ENCODE measurements at places on chromosomes 3 and 15.

GRCh38 chr3:115401851-115402501 lies 221.3 kb upstream of the GAP43 start:
- no peak for DNase-seq

GRCh38 chr15:88428805-88429605 lies 38.2 kb downstream of the MRPL46 start:
- no peak for DNase-seq

DNA sequence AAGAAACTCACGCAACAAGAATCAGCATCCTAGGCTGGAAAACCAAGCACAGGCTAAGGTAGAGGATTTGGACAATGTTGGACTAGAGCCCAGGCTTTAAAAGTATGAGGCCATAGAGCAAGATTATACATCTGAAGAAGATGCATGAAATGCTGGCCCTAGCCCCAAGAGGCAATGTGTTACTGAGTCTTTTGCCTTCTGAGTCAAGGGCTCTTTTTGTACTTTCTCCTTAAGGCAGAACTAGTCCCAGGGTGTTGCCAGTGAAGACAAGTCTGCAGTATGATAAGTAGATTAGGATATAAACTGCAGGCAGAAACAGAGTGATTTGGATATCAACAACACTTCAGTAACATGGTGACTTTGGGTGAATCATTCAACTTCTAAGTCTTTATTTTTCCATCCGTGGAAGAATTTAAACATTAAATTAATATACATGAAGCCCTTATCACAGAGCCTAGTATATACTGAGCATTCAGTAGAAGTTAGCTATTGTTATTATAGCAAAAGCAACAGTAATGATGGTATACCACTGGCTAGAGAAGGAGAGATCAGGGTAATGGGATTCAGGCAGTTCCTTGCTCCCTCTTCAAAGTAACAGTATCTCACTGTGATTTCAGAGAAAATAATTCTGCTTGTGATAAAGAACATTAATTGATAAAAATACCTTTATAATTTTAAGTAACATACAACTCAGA lies 99.9 kb upstream of the MLF1 start:
- no peak for DNase-seq

GRCh38 chr15:63354821-63355650 lies 26.6 kb downstream of the CA12 start:
- DNase-seq: no peak

DNA sequence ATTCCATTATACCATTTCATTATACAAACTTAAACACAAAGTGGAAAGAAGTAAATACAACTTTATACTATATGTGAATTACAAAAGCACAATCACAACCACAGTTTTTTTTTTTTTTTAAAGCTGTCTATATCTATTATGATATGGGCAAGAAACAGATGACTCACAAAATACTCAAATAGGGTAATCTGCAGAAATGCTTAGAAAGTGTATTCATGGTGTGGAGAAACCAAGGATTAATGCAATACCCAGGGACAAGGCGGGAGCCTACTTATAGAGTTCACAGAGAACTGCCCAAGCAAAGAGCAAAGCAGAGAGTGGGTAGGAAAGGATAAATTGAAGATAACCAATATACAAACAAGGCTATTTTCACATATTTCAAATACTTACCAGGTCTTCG lies 332.0 kb downstream of the FHIT start:
- DNase-seq: no peak

DNA sequence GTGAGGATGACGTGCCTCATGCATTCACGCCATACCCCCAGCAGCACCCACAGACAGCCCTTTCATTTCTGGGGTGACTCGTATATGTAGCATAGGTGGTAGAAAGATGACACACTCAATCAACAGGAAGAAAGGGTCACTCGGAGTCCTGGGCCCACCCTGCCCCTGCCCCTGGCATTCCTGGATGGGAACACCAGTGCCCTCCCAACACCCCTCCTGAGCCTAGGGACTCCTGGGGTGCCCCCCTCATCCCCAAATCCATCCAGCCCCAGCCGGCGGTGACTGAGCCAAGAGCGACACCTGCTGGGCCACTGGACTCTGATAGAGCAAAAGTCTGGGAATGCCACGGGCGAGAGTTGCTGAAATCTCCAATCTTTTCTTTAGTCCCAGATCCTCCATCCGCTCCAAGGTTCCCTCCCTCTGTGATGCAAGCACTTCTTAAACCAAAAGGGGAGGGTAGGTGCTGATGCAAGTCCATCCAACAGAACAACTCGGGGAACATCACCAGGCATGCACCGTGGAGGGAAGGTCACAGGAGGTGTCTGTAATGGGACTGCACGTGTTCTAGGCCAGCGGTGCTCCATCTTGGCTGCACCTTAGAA lies 31.1 kb downstream of the ACAN start:
- DNase-seq: peak; percentile 10

DNA sequence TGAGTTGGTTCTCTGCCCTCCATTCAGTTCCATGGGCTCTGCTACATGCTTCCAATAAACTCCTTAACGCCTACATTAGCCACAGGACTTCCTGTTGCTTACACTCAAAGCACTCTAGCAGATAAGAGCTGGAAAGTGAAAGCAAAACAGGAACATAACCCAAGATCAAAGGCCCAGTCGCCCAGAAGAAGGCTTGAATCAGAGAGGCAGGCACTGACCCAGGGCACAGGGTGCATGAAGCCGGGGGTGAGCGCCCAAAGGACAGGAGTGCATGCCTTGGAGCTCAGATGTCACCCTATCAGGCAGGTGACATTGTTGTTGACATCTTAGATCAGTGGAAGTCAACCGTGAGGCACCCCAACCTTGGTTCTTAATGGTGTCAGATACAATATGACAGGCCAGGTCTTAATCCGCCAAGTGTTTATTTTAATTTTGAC lies 235.1 kb downstream of the UACA start:
- peak; percentile 80 for DNase-seq

- no peak for DNase-seq
Observed at GRCh38 chr3:178960181-178960580, 111.4 kb downstream of the ZMAT3 start.

DNA sequence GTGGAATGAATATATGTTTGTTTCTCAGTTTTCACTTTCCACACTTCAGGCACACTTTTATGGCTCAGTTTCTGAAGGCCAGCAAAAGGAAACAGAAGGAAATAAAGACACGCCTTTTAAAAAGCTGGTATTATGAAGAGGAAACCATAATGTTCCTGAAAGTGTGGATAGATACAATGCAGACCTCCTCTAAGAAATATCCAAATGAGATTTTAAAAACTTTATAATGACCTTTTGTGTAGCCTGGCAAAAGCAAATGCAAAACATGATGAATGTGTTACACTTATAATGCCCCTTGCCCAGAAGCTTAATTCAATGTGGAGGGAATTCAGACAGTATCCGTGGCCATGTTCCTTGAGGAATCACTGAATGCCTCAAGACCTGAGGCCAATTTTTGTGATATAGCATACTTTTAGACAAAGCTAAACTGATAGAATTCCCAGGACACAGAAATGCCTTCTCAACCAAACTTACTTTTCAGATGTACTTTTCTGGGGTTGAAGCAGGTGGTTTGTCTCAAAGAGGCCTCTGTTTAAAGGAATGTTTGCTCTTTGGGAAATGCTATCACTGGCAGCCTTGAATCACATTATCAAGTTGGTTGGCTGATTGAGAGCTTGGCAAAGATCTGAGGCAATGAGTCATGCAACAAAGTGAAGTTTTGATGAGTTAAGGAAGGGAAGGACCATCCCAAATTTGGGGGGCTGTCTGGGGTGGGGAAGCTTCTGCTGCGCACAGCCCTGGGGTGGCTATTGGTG lies 77.1 kb upstream of the CACNA2D3 start:
- no peak for DNase-seq

DNA sequence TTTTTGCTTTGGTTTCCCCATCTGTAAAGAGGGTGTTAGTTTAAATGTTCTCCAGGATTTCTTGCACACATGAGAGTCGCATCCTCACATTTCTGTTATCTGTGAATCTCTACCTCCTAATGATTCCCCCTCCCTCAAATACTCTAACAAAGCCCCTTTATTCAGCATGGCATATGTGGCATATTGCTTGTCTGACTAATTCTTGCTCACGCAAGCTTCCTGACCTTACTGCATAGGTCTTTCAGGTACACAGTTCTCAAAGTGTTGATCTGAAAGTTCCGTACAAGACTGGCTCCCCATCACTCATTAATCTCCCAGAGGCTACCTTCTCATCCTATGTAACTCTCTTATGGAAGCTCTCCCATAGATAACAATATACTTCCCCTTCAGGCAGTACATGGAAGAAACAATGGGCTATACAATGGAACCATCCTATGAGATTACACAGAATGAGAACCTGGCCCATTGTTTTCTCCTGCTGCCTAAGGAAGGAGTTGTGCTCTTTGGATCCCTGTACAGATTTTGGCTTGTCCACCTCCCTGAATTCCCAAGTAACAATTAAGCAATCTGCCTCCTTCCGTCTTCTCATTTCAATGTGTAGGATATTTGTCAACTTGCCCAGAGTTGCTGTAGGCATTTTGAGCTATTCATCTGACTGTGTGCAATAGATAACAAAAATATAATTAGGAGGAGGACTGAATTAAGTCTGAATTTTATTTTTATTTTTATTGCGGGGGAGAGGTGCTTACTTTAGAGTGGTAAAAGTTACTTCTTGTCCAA lies 51.0 kb downstream of the PPARG start:
- no peak for DNase-seq
